ENCODE measurements at places on chromosomes 1 and 21.

GRCh38 chr1:56081173-56081572 lies 498.2 kb downstream of the PLPP3 start:
- DNase-seq: no peak

DNA sequence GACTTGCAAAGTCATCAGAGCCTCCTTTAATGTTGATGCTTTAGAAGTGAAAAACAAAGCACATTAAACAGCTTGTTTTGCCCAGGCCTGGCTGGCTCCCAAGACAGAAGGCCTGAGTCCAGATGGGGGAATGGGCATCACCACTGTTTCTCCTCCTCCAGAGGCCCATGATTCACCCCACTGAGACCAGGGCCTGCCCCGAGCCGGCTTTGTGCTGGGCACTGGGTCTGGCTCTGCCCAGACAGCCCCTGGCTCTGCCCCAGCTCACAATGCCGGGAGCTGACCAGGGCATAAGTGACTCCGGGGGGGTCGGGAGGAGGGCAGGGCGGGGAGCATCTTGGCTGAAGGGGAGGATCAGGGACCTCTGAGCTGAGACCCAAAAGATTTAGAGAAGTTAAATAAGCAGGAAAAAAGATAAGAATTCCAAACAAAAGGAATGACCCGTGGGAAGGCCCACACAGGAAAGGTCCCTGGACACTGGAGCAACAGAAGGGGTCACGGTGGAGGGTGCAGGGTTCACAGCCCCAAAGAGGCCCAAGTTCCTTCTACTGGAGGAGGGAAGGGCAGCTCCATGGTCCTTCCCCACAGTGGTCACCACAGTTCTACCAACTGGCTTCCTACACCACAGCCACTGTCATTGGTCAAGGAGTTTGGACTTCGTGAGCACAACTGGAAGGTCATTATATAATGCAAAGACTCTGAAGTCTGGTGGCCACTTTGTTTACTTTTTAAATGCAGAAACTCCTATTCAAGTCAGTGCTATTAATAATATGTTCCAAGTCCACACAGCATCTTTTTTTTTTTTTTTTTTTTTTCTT lies 5.5 kb downstream of the C2CD2 start:
- no peak for DNase-seq

GRCh38 chr1:209326076-209326475 lies 257.4 kb upstream of the CAMK1G start:
- DNase-seq: no peak

DNA sequence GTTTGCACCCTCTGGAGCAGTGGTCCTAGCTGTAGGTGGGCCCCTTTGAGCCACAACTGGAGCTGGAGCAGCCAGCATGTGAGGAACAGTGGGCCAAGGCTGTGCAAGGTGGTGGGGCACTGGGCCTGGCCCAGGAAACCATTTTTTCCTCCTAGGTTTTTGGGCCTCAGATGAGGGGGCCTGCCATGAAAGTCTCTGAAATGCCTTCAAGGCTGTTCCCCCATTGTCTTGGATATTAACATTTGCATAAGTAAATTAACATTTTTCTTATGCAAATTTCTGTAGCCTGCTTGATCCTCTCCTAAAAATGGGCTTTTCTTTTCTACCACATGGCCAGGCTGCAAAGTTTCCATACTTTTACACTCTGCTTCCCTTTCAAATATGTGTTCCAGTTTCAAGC lies 212.0 kb downstream of the NTNG1 start:
- no peak for DNase-seq

DNA sequence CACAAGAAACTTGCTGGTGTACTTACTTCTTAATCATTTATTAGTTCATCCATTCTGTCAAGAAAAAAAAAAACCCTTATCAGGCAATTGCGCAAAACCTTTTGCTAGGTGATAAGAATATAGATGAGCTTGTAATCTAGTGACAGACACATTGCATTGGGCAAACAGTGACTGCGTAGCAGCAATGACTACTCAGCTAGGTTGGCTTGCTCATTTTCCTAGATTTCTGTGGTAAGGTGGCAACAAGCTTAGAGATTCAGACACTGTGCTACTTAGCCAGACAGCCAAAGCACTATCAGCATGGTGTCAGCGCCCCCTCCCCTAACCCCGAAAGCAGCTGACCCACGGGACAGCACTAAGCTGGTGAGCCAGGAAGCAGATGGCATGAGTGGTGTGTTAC lies 203.1 kb downstream of the BARHL2 start:
- no peak for DNase-seq

GRCh38 chr1:209567698-209568175 lies 15.8 kb upstream of the CAMK1G start:
- DNase-seq: no peak

GRCh38 chr1:207923121-207923520 lies 12.2 kb upstream of the CD34 start:
- DNase-seq: no peak

DNA sequence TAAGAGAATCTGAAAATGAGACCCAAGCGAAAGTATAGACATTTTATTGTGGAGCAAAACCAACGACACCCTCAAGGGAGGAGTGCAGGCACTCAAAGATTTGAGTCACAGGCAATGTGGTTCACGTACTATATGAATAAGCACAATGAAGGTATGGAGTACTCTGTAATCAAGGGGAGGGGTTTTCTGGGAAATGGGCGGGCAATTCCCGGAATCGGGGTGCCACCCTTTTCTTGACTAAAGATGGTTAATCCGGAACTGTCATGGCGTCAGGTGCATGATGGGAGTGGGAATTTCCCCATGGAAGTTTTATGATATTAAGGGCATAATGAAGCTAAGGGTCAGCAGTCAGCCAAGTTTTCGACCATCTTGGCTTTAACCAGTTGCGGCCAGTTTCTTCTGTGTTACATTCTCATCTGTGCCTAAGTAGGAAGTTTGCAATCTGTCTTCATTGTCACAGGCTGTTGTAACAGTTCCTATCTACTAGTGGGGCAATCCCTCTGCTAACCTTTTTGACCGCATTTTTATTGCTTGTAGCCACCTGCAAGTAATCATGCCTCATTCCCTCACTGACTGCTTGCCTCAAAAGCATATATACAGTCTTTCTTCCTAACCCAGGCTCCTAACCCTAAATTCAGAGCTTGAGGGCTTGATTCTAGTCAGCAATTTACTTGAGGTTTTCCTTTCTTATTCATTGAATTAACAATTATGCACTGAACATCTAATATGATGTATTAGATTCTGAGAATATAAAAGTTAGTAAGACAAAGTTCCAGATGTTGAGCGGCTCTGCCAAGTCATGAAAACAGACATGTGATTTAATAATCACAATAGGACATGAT lies 775 bp upstream of the AIM2 start:
- DNase-seq: no peak
